Activated naive CD4-positive, alpha-beta T cell treated with Interleukin-2 at 50 U/mL for 16 hours (primary cell): ENCODE measurements at places on chromosomes 6 and 20.

GRCh38 chr6:122393351-122393896 is 6.0 kb upstream of the HSF2 start:
- no peak for DNase-seq

DNA sequence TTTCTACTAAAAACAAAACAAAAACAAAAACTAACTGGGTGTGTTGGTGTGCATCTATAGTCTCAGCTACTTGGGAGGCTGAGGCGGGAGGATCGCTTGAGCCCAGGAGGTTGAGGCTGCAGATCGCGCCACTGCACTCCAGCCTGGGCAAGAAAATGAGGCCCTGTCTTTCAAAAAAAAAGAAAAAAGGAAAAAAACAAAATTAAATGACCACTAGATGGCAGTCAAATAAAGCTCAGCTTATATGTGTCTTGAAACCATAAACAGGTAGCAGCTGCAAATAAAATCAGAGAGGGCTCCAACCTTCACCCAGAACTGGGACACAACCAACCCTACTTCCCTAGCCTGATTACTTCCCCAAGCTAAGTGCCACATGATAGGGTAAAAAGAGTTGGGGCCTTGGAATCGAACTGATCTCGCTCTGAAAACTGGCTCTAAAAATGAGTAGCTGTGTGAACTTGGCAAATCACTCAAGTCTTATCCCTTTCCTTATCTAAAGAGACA is 67.1 kb upstream of the ADGRF4 start:
- DNase-seq, result no peak

DNA sequence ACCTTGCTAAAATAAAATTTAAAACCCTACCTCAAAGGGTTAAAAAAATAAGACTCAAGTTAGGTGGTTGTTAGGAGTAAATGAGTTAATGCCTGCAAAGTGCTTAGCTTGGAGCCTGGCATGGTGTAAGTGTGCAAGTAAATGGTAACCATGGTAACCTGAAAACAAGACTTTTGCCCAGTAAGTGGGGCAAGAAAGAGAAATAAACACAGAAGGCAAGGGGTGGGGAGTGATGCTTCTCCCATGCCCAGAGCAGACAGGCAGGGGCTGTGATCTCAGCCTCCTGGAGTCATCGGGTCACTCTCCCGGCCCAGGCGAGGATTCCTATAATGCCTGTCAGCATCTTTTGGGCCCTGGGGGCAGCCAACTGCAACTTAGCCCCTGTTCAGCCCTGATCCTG is 59.2 kb upstream of the SLC32A1 start:
- DNase-seq, result no peak

DNA sequence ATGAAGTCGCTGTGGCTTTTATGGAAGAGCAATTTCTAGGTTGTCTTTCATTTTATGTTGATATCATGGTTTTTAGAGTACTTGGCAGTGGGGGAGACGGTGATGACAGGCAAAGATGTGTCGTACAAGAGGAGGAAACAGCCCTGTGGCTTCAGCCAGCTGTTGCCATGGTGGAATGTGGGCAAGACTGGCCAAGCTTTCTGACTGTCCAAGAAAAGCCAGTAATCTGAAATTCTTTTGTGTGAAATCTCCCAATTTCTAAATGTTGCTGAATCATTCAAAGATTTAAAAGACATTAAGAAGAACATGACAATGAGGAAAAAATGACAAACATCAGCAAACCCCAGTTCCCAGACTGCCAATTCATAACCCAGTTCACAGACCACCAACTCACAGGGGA is 23.1 kb downstream of the PFDN4 start:
- no peak for DNase-seq
